ENCODE measurements at places on chromosomes 7 and 10.

DNA sequence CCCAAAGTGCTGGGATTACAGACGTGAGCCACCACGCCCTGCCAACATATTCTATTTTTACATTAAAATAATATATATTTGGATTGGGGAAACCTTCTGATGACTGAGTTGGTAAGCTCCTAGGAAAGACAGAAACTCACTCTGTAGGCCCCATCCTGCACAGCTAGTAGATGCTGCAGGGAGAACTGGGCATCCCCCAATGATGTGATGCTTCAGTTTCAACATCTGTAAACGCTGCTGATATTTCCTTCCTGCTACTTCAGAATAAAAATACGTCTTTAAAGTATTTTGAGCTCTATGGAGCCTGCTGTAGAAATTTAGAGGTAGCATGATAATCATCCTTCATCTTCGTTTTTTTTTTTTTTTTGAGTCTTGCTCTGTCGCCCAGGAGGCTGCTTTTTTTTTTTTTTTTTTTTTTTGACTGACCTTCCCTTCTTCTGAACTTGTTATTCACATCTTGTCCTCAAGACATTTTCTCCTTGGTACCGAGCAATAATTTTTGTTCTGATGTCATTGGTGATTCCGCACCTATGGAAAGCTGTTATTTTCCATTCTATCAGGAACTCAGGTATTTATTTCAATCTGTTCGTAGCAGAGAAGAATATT is 21.8 kb upstream of the INPP5F start:
- DNase-seq: no peak

GRCh38 chr7:1220977-1221745 is 11.5 kb upstream of the UNCX start:
- no peak for DNase-seq

DNA sequence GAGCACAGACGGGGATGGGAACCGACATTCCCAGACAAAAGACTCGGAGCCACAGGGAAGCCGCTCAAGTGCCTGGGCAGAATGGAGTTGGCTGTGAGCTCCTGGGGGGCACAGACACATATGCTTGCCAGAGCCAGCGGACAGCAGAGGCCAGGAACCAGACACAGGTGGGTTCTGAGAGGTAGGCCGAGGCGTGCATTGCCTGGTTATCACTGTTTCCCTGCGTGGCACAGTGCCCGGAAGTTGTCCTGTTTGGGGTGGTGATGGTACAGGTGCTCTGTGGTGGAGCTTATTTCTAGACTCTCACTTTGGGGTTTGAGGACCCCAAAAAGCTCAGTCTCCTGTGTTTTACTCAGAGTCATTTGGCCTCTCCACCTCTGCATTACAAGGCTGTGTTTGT is 2.5 kb downstream of the PALD1 start:
- DNase-seq: no peak

GRCh38 chr7:151062399-151063211 is 3.2 kb downstream of the SLC4A2 start:
- DNase-seq: peak; percentile 75

GRCh38 chr7:123209786-123210185 is 10.0 kb upstream of the SLC13A1 start:
- DNase-seq: no peak

GRCh38 chr7:152537639-152538038 is 101.8 kb upstream of the KMT2C start:
- DNase-seq: no peak

- no peak for DNase-seq
Observed at GRCh38 chr10:88122145-88122544, 258.7 kb downstream of the PTEN start.

- DNase-seq: no peak
Observed at GRCh38 chr7:46848311-46848710, 733.6 kb downstream of the TNS3 start.

- DNase-seq: no peak
Observed at GRCh38 chr10:11115337-11115736, 97.7 kb downstream of the CELF2 start.

DNA sequence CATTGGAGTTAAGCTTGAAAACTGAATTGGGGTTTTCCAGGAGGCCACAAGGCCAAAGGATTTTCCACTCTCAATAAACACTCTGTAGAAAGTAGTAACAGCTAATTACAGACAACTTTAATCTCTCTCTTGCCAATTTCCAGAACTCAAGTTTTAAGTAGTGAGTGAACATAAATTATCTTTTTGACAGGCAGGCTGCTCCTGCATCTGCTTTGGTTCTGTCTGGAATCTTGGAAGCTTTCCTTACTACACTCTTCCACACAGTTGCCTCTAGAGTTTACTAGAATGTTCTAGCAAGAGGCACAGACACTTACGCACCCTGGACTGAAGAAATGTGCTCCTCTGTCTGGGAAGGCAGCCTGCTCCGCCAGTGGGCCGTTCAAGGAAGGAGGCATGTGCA is 90.5 kb upstream of the WAC start:
- DNase-seq: no peak

- DNase-seq: peak; percentile 74
Observed at GRCh38 chr7:108211382-108212201, 81.4 kb upstream of the LAMB4 start.

DNA sequence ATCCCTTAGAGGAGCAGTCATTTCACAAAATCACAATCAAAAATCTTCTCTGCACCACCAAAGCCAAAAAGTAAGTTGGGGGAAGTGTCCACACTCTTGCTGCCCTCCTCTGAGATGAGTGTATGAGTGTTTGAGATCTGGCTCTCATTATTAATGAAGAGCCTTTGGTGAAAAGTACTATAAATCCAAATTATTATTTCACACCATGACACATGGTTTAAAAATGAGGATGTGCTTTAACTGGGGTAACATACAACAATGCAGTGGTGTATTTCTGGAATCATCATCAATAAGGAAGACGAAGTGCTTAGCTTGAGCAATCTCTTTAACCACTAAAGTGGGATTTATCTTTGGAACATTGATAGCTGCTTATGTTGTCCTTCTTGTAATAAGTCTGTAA is 114.2 kb upstream of the ADAM12 start:
- peak; percentile 55 for DNase-seq

GRCh38 chr10:131485732-131486131 is 174.2 kb upstream of the TCERG1L start:
- DNase-seq: no peak

GRCh38 chr10:46225597-46225996 is 61.2 kb upstream of the ANTXRL start:
- no peak for DNase-seq

- DNase-seq: peak; percentile 38
Observed at GRCh38 chr10:75956624-75957023, 525.2 kb downstream of the LRMDA start.

DNA sequence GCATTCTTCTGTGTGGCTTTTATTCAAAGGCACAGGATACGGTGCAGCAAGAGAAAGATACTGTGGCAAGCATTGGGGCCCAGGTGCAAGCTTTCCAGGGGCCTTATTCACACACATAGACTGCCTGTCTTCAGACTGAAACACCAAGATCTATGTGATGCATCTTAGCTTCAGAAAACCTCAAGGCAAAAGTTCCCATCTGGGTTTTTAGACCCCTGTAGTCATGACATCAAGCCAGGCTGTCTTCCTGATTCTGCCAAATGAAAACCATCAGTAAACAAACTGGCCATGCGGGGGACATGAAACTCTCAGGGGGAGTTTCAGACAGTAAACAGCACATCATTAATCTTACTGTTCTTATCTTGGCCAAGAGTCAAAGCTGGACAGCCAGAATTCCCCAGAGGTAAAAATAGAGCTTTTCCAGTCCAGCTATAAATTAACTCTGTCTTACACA is 9.8 kb downstream of the AGBL3 start:
- peak; percentile 61 for DNase-seq

DNA sequence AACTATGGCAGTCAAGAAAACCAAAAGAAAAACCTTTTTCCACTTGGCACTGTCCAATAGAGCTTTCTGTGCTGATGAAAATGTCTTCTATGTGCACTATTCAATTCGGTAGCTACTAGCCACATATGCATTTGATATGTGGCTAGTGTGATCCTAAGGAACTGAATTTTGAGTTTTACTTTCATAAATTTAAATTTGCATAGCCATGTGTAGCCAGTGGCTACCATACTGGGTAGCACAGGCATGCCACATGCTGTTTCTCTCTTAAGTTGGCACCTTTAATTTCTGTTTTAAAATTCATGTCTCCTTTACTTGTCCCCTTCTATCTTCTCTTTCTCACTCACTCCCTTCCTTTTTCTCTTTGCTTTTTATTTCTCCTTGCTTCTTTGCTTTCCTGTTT is 455.7 kb downstream of the AUTS2 start:
- no peak for DNase-seq

DNA sequence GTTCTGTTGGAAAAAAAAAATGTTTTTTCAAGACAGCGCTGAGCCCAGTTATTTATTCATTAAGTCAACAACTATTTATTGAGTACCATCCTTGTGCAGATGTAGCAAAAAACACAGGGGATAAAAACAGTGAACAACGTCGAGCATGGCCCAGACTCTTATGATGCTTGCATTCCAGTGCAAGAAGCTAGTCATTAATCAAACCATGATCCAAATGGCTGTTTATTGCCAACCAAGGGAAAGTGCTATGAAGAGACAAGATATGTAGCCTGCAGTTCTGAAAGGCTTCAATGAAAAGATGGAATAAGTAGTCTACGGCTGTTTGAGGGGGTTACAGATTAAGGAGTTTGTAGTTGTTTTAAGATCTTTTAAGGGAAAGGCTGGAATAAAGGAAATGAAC is 262.3 kb downstream of the NEBL start:
- DNase-seq: peak; percentile 14

DNA sequence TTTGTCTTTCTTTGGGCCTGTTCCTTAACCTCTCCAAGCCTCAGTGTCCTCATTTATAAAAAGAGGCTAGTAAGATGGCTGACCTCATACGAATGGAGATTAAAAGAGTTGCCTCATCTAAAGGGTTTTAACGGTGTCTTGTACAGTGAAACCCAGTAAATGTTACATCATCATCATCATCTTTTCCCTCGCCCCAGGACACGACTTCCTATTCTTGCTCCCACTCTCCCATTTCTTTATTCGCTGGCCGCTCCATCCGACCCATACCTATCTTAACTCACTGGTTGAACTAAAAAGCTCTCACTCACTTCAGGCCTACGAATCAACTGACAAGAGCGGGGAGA is 554 bp downstream of the FRA10AC1 start:
- DNase-seq: peak; percentile 56

DNA sequence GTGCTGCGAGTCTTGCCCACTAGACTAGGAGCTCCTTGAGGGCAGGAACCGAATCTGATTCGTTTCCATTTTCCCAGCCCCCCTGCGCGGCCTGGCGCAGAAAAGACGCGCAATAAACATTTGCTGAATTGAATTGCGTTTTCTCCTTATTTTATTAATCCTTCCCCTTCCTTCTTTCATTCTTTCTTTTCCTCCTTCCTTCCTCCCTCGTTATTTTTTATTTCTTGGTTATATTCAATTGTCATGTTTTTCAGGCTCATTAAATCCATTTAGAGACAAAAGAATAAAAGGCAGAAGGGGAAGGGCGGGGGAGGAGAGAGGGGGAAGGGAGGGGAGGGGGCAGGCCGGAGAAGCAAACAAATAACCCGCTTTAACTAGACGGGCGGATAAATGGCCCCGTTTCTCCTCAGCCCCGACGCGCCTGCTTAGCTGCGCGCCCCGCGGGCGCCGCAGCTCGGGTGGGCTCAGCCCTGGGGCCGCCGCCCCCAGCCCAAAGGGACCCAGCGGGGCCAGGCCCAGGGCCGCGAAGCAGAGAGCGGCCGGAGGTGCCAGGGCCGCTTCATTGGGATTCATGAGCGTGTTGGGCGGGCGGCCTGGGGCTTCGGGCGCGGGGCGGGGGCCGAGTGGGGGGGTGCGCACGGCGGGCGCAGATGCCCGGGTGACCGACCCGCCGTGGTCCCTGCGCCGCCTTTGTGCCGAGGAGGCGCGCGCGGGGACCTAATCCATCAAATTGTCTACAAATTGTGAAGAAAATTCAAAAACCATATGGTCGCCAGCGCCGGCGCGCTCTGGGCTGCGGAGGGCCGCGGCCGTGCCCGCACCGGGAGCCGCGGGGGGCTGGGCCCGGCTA is 5.0 kb downstream of the LBX1 start:
- no peak for DNase-seq

DNA sequence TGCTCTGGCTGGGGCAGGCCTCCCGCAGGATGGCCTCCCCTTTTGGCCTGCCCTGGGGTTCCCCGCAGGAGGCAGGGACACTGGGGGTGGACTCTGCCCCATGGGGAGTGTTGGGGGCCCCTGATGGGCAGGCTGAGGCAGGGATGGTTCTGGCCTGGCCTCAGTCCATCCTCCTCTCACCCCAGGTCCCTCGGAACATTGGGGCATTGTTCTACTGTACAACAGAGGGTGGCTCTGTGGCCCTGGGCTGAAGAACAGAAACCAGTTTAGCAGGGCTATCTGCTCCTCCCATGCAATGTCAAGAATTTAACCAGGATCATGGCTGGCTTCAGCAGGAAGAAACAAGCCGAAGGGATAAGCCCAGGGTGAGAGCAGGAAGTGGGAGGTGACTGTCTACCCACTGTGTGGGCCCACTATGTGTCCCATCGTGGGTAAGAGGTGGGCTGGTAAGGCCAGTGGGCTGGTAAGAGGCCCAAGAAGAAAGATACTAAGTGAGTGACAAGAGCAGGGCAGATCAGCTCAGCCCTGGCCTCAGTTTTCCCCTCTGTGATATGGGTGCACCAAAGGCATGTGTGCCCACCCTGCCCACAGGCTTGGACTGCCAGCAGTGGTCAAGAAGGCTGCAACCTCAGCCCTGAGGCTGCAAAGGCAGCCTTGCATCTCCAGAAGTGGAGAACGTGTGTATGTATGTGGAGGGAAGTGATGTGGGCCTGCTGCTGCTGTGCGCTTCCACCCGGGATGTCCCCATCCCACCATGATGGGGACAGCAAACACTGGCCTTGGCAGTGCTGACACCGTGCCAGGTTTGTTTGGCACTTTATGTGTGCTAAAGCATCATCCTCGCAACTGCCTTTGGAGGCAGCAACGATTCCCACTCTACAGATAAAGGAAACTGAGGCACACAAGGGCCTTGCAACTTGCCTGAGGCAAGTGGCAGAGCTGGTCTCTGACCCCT is 138.9 kb downstream of the SH3PXD2A start:
- no peak for DNase-seq

DNA sequence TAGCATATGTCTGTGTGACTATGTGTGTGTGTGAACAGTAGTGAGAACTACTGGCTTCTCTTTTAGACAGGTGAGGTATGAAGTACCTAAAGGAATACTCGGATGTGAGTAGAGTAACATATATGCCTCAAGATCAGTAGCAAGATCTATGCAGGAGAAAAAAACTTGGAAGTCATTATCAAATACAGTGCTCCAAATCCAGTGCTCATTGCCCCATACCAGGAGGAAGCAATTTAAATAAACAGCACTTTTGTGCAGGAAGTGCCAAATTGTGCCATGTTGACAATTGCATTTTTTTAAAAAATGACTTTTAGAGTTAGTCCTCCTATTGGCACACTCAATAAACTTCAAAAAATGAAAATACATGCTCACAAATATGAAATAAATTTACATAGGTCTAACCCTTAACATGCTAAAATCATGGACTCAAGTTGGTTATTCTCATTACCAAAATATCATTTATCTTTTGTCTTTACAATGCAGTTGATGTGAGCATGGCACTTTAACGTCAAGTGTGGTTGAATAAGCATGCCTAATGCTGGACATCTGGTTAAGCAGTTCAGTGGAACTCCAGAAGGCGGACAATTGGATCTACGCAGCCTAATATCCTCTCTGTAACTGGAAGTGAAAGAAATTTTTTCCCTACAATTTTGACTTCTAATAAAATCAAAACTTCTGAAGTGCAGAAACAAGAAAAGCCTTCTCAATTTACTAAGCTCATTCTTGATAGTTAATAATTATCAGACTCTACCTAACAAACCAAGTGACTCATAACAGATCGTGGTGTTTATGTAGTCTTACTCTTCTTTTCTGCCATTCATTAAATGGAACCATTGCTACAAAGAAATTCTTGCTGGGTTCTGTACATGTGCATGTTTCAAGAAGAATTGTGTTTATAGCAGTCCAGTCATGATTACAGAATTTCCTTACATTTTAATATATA is 195.2 kb downstream of the MDFIC start:
- no peak for DNase-seq
